ENCODE measurements at places on chromosomes 1 and 21.

DNA sequence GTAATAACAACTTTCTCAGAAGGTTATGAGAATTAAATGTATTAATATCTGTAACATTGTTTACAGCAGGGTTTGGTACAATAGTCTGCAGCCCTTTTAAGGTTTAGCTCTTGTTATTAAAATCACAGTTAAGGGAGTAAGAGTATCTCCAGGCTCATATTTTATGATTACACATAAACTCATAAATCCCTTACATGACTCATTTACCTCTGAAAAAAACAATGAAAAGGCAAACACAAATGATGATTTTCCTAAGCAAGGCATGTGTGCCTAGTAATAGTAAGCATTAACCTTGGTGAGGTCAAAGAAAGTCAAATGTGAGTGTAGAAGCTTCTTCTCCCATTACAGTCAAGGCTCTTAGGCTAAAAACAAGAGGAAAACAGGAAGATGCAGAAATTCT, 84.5 kb upstream of the ADGRL4 start:
- no peak for DNase-seq

- no peak for DNase-seq
Observed at GRCh38 chr1:33637846-33638440, 165.5 kb downstream of the ZSCAN20 start.

DNA sequence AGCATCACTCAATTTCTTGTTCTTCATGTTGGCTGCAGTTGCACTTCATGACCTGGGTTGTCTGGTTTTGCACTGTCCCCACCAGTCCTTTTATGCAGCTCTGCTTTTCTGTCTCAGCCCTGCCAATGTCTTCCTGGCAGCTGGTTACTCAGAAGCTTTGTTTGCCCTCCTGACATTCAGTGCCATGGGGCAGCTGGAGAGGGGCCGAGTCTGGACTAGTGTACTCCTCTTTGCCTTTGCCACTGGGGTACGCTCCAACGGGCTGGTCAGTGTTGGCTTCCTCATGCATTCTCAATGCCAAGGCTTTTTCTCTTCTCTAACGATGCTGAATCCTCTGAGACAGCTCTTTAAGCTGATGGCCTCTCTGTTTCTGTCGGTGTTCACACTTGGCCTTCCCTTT, 6.6 kb downstream of the PIGV start:
- no peak for DNase-seq

DNA sequence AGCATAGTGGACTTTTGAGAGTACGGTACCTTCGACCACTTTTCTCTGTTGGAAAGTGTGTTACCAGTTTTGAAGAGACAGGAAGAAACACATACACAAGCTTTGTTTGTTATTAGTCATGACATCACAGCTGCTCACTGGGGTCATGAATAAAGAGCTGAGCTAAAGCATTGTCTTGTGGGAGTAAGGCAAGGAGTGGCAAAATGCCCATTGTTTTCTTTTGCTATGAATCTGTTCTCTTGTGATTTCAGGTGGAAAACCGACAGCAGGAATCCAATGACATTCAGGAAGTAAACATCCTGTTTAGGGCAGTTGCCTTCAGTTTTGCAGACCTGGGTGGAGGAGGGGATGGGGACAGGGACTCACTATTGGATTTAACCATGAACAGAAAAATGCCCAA, 66.2 kb downstream of the RGL1 start:
- DNase-seq = no peak

DNA sequence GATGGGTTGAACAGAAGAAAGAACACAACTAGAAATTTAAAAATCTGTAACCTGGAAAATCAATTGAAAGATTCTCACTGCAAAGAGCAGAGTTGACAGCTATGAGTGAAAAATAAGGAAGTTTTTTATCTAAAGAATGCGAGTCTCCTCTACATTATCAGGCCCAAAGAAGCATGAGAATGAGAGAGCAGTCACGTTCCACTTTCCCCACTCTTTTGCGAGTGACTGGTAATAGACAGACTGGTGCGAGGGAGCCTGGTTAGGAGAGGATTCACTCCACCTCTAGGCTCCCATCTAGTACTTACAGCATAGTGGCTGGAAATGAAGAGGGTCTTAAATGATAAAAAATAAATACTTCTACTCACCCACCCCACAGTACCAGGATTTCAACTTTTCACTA, 52.0 kb downstream of the PRDX6 start:
- no peak for DNase-seq

DNA sequence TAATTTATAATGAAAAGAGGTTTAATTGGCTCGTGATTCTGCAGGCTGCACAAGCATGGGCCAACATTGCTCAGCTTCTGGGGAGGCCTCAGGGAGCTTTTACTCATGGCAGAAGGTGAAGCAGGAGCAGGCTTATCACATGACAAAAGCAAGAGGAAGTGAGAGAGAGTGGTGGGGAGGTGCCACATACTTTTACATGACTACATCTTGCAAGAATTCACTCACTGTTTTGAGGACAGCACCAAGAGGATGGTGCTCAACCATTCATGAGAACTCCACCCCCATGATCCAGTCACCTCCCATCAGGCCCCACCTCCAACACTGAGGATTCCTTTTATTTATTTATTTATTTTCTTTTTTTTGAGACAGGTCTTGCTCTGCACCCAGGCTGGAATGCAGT, 5.5 kb upstream of the PLEKHM2 start:
- no peak for DNase-seq

- DNase-seq = no peak
Observed at GRCh38 chr1:87355894-87356293, 27.2 kb downstream of the LMO4 start.

DNA sequence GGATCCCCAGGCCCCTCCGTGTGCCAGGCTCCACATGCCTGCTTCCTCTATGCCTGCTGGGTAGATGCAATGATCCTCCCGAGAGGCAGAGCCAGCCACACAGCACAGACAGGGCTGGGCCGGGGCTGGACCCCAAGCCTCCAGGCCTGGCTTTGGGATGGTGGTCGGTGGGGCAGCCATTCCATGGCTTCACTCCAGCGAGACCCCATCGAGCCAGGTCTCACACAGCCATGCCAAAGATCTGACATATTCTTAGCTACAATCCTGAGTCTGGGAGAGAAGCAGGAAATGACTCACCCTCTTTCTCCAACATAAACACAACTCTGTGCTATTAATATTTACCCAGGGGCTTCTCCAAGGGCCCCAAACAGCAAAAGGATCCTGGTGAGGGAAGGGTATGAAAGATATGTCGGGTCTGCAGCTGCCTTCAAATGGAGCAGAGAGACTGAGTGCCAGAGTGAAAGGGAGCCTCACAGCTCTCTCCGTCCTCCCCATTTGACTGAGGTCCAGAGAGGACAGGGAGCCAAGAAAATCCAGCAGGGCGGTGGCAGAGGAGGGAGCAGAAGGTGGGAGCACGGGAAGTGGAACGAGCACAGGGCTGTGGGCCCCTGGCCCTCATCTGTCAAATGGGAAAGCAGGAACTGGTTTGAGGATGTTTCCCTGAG, 639.5 kb downstream of the MATN1 start:
- DNase-seq = no peak

DNA sequence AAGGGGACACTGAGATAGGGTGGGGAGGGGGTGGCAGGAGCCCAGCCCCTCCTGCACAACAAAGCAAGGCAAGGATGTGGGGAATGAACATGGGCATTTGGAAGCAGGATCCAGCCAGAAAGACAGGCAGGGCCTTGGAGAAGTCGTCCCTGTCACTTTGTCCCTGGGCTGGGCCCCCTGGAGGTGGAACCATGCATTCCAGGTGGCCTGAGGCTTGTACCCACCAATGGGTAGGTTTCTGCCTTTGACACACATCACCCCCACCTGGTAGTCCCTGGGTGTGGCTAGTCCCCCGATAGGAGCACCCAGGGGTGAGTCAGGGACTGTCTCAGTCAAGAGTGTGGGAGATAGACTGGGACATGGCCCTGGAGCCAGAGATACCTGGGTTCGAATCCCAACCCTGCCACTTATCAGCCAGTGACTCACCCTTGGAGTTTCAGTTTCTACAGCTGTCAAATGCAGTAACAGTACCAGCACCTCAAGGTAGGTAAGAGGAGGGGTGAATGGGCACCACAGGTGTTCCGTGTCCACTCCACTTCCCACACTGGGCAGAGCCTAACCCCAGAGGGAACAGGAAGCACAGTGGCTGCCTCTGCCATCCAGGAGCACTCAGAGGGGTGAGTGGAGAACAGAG, 10.0 kb downstream of the PLA2G2D start:
- DNase-seq = no peak

GRCh38 chr1:10820422-10820821, 24.0 kb upstream of the CASZ1 start:
- DNase-seq = no peak

DNA sequence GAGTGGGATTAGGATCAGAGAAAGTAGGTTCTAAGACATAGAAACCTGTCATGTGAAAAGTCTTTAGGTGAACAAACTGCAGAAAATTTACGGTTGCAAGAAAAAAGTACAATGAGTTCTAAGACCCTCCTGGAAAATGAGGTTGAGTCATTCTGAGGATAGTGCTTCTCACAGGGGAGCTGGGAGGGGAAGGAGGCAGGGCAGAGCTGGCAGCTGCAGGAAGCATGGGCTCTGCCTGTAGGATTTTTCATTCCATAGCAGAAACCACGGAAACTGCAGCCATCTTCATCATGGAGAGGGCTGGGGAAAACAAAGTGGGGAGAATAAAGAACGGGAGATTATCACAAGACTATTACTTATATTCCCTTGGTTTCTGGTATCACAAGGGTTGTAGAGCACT, 25.8 kb upstream of the THEM4 start:
- no peak for DNase-seq

DNA sequence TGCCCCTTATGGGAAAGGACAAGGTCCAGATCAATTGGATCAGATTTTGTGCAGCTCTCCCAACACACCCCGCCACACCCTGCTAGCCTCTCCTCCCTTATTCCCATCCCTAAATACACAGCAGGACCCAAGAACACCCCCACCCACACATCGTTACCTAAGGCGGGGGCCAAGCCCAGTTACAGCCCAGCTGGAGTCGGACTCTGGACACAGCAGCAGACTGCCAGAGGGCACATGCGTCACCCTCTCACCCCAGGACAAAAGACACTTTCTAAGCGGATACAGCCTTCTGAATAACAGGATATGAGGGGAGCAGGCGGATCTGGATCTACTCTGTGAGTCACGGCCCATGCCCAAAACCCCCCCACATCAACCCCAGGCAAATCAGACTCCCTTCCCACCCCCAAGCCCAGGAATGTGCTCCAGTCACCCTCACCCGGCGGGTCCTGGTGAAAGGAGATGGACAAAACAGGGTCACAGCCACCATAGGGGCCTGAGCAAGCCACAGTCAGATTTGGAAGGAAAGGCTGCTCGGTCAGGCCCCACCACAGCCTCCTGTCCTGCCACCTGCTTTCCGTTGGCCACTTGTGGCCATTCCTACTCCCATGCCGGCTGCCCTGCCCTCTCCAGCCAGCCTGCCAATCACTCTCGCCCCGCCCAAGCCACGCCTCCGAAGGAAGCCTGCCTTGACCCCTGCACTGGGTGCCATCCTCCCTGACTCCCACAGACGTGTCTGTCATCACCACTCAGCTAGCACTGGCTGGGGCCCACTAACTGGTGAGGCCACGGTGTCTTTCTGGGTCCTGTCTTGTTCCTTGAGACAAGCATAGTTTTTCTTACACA, 4.0 kb downstream of the S100A16 start:
- no peak for DNase-seq

- no peak for DNase-seq
Observed at GRCh38 chr1:116345011-116345410, 28.0 kb upstream of the ATP1A1 start.

DNA sequence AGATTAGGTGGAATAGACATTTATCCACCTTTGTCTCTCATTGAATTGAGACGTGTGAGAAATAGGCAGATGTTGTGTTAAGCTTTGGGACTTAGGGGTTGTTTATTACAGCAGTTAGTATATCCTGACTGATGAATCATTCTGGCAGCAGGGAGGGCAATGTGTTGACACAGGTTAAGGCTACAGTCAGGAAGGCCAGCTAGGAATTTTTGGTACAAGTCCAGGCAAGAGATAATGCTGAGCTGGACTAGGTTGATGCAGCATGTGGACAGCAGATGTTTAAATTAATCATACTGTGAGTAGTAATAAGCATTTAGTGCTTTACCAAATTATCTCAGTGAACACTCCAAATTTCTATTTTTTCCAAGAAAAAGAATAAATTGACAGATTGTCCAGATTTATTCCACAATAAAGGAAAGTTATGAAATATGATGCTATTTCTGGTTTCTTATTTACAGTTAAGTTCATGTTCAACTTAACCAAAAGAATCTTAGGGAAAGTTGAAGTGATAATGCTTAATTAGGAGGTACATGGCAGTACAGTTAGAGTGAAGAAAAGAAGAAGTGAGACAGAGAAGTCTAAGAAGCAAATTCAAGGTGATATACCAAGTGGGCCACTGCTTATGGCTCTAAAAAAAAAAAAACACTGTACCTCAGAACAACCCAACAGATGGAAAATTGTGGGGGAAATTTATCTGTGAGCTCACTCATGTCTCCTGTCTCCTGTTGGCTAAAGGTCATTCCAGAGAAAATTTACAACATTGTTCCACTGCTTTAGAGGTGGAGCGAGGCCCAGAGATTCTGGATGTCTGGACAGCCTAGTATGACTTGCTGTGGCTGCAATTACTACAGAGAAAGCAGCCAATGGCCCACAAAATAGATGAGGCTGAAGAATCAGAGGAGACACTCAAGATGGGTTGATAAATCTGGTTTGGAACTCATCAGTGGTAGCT, 102.7 kb upstream of the C21orf91 start:
- DNase-seq = no peak

DNA sequence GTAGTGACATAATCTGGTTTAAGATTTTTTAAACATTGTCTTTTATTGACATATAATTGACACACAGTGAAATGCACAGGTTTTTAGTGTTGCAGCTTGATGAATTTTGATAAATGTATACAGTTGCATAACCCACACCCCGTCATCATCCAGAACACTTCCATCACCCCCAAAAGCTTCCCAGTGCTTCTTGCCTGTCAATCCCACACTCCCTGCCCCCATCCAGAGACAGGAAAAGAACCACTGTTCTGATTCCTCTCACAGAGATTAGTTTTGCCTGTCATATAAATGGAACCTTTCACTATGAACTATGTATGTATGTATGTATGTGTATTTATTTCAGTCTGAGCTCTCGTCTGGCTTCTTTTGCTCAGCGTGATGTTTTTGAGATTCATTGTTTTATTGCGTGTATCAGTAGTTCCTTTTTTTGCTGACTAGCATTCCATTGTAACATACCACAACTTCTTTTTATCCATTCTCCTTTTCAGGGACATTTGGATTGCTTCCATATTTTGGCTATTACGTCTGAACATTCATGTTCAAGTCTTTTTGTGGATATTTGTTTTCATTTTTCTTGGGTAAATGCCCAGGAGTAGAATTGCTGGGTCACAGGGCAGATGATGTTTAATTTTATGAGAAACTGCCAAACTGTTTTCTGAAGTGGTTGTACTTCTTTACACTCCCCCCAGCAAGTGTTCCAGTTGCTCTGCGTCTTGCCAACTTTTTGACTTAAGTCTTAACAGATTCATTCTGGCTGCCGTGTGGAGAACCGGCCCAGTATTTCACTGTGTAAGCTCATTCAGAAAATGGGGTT, 8.7 kb downstream of the UBIAD1 start:
- no peak for DNase-seq
